ENCODE measurements at places on chromosomes 11 and 22.
A peak's percentile ranks its signal among the peaks of the same experiment; 100 is the strongest.

- DNase-seq = peak; percentile 85
Observed at GRCh38 chr11:77047007-77047927, 13.1 kb downstream of the B3GNT6 start.

DNA sequence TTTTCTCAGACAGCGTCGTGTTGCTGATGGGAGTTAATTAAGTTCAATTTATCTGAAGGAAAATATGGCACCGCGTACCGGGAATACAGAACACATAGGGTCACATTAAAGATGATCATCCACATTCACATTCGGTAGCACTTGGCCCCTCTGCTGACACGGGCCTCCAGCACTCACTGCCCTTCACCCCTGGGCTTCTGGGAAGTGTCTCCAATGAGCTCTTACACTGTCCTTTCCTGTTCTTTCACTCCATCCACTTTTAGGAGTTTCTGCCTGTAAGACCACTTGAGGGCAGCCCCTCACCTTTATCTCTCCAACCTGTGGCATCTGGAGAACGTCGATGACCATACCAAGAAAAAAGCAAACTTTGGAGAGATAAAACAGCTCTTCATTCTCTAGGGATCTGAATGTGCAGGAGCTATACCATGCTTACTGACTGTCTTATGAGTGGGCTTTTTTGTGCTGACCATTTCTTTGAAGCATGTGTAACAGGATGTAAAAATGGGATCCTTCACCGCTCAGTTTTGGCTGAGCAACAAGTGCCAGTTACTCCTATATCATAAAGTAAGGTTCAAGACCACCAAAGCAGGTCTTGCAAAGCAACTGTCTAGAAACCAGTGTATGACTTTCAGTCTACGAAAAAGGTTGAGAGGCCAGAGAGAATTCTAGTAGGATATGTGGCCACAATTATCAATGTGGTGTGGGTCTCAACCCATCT lies 1.1 kb upstream of the SERGEF start:
- no peak for DNase-seq

- no peak for DNase-seq
Observed at GRCh38 chr11:39724404-39724803, 1735.0 kb downstream of the LRRC4C start.

DNA sequence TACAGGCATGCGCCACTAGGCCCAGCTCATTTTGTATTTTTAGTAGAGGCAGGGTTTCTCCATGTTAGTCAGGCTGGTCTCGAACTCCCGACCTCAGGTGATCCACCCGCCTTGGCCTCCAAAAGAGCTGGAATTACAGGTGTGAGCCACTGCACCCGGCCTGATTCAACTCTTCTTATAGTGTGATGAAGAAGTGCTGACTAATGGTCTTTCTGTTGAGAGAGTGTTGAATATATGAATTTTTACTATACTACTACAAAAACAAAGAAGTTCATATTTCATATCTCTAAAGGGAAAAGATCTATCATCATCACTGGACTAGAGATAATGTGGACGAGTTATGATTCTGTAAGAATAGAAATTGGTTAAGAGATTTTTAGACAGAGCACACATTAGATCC lies 320.1 kb downstream of the SOX6 start:
- no peak for DNase-seq

DNA sequence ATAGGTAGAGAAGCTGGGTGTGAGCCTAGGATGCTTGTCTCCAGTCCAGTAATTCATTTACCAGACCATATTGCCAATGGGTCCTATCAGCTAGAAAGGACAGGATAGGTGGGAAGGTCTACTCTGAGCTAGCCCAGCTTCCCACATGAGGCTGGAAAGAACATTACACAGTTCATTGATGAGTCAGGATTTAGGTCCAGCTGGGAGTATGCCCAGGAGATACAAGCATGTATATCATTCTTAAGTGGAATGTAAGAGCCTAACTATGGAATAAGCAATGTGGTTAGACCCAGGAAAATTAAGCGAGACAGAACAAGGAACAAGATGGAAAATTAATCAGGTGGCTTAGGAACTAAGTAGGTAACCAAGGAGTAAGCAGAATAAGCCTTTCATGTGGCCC lies 59.0 kb upstream of the TBCEL start:
- peak; percentile 8 for DNase-seq

DNA sequence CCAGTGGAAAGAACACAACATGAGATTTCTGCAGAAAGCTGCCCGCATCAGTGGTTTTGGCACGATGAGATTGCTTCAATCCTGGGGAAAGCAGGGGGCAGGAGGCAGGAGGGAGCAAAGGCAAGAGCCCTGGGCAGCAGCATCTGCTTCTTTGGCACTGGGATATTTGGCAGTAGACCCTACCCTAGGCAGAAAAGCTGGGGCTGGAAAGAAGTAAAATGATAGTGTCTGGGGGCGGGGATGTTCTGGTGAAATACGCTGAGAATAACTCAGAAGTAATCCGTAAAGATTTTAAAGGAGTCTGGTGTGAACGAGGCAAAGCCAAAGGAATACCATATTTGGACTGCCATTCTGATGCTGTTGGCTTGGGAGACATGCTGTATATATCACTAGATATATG lies 62.0 kb downstream of the FAM76B start:
- DNase-seq = no peak

GRCh38 chr11:92453055-92453454 lies 228.4 kb downstream of the FAT3 start:
- no peak for DNase-seq

GRCh38 chr11:41659985-41660384 lies 200.5 kb upstream of the LRRC4C start:
- no peak for DNase-seq

DNA sequence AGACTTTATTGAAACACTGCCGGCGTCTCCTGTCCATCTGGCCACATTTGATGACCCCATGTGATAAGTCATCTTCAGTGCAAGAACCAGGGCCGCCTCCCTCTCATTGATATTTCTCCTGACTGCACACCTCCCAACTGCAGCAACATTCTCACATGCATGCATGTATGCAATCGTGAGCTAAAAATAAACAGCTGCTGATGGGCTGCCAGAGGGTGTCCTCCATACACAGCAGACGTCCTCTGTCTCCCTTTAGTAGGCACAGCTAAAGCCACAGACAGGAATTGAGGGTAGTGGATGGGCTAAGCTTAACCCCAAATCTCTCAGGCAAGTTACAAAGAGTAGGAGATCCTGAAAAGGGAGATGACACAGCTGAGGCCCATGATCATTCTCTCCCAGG lies 106.7 kb upstream of the HSD17B12 start:
- no peak for DNase-seq

- DNase-seq = no peak
Observed at GRCh38 chr11:100789500-100789899, 102.4 kb downstream of the ARHGAP42 start.

GRCh38 chr11:23973244-23973643 lies 523.6 kb upstream of the LUZP2 start:
- DNase-seq = no peak

DNA sequence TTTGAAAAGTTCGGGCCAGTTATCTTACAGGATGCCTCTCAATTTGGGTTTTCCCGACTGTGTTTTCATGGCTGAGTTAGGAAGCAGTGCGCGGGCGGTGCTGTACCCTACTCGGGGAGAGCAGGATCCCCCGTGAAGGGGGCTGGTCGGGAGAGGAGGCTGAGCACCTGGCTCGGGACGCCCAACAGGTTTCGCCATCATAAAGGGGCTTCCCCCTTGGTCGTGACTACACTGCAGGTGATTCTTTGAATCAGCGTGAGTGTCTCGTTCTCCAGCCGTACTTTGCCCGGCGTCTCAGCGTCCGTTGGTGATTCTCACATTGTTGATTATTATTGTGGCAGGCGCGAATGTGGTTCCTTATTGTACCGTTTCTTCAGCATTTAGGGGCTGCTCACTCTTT lies 46.6 kb downstream of the ST14 start:
- DNase-seq = no peak

GRCh38 chr11:45105233-45105983 lies 41.0 kb upstream of the PRDM11 start:
- DNase-seq = no peak

- peak; percentile 13 for DNase-seq
Observed at GRCh38 chr11:7098235-7098832, 9.5 kb downstream of the RBMXL2 start.

DNA sequence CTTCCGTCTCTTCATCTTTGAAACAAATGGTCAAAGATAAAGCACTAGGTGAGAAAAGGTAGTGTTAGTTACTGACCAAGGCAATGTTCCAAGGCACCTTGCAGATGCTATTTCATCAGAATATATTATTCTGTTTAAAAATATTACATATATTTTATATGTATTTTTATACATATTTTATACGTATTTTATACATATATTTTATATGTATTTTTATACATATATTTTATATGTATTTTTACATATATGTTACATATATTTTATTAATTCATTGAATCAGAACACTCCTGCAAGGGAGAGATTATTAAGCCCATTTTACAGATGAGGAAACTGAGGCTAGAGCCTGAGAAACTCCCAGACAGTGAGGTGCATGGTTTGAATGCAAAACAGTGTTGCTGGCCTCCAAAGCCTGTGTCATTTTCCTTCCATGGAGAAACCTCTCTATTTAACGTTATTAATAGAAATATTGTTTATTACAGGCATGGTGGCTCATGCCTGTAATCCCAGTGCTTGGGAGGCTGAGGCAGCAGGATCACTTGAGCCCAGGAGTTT lies 120.6 kb upstream of the CD82 start:
- no peak for DNase-seq

DNA sequence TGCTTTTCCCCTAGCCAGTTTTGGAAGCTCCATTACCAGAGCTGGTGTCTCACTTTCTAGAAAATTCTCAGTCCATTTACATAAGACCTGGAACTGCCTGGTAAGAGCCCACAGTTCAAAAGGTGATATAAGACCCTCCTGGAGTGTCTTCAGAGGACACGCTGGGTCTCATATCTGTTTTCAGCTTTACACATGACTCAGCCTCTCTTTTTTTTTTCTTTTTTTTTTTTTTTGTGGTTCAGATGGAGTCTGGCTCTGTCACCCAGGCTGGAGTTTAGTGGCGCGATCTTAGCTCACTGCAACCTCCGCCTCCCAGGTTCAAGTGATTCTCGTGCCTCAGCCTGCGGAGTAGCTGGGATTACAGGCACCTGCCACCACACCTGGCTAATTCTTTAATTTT lies 30.7 kb downstream of the WEE1 start:
- no peak for DNase-seq

Data from GM04504 (cell line).